ENCODE measurements at places on chromosomes 1 and 21.

GRCh38 chr1:41537251-41537650 is 52.8 kb upstream of the EDN2 start:
- DNase-seq = no peak

GRCh38 chr1:60922304-60922703 is 160.1 kb upstream of the NFIA start:
- DNase-seq = no peak

DNA sequence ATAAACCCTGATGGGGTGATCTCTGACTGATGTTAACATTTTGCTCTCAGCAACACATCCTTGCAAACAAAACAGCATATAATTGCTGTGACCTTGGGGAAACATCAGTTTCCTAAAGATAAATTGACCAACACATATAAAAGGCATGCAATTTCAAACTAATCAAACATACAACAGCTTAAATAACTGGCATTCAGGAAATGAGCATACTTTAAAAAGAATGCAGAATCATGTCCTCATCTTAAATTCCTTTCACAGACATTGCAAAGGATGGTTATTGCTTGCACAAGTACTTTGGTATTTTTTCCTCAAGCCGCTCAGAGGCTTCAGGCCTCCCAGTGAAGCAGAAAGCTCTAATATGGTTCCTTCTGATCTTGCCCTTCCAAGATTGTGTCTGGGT is 53.4 kb upstream of the RGS18 start:
- no peak for DNase-seq

DNA sequence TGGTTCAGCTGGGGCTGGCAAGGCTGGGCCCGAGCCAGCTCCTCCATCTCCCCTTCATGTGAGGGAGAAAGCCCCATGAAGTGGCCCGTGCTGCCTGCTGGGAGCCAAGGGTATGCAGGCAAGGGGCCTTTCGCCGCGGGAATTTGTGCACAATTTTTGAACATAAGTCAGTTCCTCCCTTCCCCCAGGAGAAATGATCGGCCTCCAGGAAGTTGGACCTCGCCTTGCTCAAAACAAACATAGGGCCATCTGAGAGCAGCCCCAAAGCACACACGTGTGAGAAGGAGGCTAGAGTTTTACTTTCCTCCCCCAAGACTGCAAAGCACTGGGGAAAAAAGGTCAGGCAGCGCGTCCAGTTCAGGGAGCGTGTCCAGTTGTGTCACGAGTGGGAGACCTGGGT is 64.7 kb downstream of the PRDM16 start:
- DNase-seq = no peak

DNA sequence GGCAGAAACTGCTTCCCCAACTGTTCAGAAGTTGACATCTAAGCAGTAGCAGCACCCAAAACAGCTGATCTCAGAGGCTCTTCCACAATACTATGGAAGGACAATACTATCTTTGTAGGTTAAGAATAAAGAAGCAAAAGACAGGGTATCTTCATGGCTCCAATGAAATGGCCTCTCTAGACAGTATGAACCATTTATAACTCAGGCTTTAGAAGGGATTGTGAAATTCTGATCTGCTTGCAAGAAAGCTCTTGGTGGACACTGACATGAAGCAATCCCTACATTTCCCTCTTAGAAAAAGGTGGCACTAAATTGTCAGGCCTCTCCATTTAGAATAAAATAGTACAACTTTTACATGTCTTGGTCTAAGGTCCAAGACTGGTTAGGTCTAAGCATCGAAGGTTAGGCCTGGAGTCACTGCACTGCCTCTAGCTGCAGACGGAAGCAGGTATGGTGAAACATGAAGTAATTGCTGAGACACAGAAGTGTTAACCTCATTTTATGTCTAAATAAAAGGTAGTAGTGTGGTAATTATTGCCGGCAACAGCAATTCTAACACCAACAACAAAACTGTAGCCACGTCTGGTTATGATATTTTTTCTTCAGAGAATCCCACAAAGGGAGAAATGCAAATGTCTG is 50.6 kb upstream of the HP1BP3 start:
- DNase-seq = no peak

- no peak for DNase-seq
Measured at GRCh38 chr1:41282679-41283317, 40.7 kb upstream of the SCMH1 start.

GRCh38 chr1:33516428-33516827 is 44.0 kb downstream of the ZSCAN20 start:
- DNase-seq = no peak

GRCh38 chr1:31796707-31797106 is 19.1 kb downstream of the SPOCD1 start:
- DNase-seq = no peak

DNA sequence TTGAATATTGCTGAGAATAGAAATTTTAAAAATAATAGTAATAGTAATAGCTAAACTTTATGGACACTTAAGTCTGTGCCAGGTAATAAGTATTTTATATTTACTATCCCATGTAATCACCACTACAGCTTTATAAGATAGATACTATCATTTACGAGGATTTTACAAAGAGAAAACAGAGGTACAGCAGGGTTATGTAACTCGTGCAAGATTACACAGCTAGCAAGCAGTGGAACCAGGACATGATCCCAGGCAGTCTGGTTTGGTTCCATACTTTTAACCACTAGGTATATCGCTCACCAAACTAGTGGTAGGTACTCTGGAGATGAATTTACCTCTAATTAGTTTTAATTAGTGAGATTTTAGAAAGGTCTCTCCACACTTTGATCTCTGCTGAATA is 42.5 kb downstream of the SPAG17 start:
- DNase-seq = no peak
